ENCODE measurements at places on chromosomes 7 and 10. TPM values are rescaled to one million over a fixed set of nuclear protein-coding genes. Genes with fewer than 3 reads are reported as not detected.

Gene LYZL1
- total RNA-seq, result not detected

Gene CPXM2
- not detected for total RNA-seq

Gene TECTB
- total RNA-seq, result not detected

Gene EPO
- total RNA-seq, result not detected

Gene FAM237B
- not detected for total RNA-seq

Gene MORN4
- total RNA-seq, result 6.6 TPM

Gene C10orf67
- 0.28 TPM for total RNA-seq

Gene CDK14
- 5.7 TPM for total RNA-seq

Gene FZD1
- total RNA-seq, result 9.2 TPM

Gene GRID2IP
- 0.21 TPM for total RNA-seq

Gene CALD1
- total RNA-seq, result 94.7 TPM

Gene PRLHR
- total RNA-seq, result not detected

Gene KLF6
- 40.6 TPM for total RNA-seq

Gene ANKRD7
- total RNA-seq, result not detected
